ENCODE measurements at places on chromosomes 12 and 14. TPM values are rescaled to one million over a fixed set of nuclear protein-coding genes. Genes with fewer than 3 reads are reported as not detected.

The HOXC5 gene
- 0.05 TPM for total RNA-seq

DNA sequence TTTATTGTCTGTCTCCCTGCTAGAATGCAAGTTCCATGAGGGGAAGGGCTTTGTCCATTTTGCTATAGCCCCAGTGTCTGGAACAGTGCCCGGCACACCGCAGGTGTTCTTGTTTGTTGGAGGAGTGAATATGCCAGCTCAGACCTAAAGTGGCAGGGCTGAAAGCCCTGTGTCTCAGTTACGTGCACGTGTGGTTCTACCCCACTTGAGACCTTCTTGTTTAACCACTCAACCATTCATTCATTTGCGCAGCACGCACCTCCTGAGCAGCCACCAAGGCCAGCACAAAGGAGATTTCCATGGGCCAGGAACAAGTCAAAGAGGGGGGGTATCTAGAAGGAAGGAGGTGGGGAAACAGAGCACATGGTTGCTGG is 338.0 kb upstream of the FKBP4 start:
- no peak overlapping the region for H3K4me3 ChIP-seq
- H3K27me3 ChIP-seq: no peaks in the 10 kb centered on the region
- H3K36me3 ChIP-seq: no peaks in the 10 kb centered on the region
- H3K27ac ChIP-seq: no peak overlapping the region
- DNase-seq: no peak

The INHBC gene
- total RNA-seq: not detected

DNA sequence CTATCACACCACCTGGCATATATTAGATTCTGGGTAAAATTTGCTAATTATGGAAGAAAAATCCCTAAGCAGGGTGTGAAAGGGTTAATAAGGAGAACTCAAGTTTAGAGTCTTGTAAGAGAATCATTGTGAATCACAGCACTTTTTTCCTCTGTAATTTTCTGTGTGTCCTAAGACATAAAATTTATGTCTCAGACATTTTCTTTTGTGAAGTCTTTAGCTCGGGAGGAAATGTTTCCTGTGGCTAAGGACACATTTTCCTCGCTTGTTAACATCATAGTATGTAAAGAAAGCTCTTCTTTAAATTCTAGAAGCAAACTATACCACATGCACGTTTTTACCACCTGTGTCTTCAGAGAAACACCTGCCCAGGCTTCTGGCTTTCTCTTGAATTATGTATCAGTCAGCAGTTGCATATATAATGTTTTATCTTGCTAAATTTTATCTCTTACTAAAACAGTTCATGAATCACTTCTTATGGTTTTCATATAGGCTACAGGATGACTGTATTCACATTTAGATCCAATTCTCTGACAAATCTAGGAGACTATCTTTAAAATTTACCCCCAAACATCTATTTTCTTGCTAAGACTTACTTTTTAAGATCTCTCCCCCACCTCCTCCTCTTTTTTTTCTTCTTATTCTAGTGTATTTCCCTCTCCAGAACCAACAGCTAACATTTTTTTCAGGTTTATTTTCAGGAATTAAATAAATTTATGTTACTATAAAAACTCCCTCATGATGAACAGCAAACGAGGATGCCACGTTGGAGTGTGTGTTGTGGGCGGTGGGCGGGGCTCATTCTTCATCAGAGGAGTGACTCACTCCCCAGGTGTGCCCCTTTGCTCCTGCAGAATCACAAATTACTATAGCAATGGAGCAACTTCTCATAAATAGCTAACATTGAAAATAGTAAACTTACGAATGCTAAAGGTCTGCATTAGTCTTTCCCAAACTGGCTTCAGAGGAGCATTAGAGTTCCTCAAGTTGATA is 11.6 kb upstream of the CSRP2 start:
- H3K36me3 ChIP-seq: no peaks in the 10 kb centered on the region
- no peak for DNase-seq
- H3K27ac ChIP-seq: peak overlapping the region; percentile 42
- H3K4me3 ChIP-seq: no peak overlapping the region
- peaks cover 8% of the 10 kb centered on the region for H3K4me1 ChIP-seq
- no peaks in the 10 kb centered on the region for H3K27me3 ChIP-seq

- no peaks in the 10 kb centered on the region for H3K27me3 ChIP-seq
- no peak overlapping the region for H3K27ac ChIP-seq
- H3K4me3 ChIP-seq: no peak overlapping the region
- no peak for DNase-seq
Observed at GRCh38 chr12:81991868-81992267, 232.7 kb upstream of the PPFIA2 start.

DNA sequence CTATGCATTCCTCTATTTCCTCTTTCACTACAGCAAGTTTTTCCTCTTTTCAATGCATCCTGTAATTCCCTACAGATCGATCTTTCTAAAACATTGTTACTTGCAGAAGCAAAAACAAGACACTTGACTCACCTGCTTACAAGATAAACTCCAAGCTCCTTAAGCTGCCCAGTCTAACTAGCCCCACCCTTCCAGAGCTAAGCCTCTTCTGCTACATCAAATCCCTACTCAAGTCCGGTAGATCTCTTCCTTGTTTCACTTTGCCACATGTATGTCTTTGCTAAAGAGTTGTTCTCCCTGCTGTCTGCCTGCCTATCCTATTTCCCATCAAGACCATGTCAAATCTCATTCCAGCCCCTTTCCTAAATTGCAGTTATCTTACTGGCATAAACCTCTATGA is 724.8 kb downstream of the C12orf50 start:
- no peaks in the 10 kb centered on the region for H3K27me3 ChIP-seq
- no peaks in the 10 kb centered on the region for H3K4me1 ChIP-seq
- no peak overlapping the region for H3K4me3 ChIP-seq
- no peak for DNase-seq

The RNF34 gene
- 41.2 TPM for total RNA-seq

Data from thymus (tissue), 14 donors.